ENCODE measurements at places on chromosomes 12 and 14. TPM values are rescaled to one million over a fixed set of nuclear protein-coding genes. Genes with fewer than 3 reads are reported as not detected.

GRCh38 chr12:108635997-108636808 is 2.5 kb upstream of the SELPLG start:
- no peak for DNase-seq

GRCh38 chr12:113533842-113534375 is 62.2 kb upstream of the LHX5 start:
- DNase-seq: no peak

DNA sequence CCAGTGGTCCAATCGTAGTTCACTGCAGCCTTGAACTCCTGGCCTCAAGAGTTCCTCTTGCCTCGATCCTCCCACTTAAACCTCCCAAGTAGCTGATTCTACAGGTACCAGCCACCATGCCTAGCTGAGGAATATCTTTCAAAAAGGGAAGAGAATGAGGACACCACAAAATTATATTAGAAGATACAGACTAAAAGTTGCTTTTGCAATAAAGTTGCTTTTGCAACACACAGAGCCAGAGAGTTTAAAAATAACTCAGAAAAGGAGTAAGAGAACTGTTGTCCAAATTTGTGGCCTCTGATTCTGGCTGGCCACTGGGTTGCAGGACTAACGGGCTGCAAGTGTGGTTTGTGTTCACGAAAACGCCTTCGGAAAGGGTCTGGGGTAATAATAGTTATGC is 19.8 kb downstream of the TMEM253 start:
- DNase-seq: no peak

DNA sequence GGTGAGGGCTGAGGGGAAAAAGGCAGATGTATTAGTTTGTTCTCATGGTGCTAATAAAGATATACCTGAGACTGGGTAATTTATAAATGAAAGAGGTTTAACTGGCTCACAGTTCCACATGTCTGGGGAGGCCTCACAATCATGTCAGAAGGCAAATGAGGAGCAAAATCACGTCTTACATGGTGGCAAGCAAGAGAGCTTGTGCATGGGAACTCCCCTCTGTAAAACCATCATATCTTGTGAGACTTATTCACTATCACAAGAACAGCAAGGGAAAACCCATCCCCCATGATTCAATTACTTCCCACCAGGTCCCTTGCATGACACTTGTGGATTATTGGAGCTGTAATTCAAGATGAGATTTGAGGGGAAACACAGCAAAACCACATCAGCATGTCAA is 1220.9 kb downstream of the GALC start:
- DNase-seq: no peak

DNA sequence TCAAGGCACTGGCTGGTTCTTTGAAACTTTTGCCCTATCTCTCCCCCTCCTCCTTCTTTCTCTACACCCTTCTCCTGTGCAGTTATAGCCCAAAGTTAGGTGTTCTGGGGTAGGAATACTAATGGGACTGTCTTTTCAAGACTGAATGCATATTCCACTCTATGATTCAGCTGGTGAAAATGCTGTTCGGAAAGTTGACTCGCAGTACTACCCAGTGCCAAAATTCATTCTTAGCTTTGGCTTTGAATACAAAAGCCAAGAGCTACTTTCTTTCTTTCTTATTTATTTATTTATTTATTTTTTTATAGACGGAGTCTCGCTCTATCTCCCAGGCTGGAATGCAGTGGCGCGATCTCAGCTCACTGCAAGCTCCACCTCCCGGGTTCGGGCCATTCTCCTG is 249.2 kb downstream of the ETNK1 start:
- no peak for DNase-seq

DNA sequence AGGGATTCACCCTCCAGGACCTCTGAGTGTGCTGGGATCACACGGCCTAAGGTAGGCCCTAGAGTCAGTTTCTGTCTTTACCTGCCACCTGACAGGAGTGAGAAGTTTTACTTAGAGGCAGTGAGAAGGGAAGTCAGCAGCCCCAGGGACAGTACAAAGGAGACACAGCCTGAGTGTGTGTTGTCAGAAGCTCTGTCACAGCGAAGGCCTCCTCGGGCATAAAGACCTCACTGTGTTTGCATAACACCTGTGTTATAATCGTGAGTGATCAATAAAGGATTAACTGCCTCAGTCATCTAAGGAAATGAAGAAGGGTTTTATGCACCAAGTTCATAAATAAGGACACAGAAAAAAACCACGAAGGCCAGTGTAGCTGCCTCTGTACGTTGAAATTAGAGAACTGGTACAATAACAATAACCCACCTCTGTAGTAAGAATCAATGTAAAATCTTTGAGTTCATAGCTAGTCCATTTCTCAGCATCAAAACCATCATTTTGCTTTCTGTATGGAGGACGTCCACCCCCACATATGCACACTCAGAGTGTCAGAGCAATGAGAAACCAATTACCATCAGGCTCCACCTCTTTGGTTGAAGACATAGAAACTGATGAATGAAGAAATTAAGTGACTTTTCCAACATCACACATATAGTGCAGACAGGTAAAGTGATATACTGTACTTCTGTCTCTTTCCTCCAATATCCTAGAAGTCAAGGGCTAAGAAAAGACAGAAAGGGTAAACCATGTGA is 159.3 kb downstream of the DAD1 start:
- DNase-seq: no peak

- no peak for DNase-seq
Observed at GRCh38 chr12:25056486-25057130, 107.7 kb upstream of the BCAT1 start.

DNA sequence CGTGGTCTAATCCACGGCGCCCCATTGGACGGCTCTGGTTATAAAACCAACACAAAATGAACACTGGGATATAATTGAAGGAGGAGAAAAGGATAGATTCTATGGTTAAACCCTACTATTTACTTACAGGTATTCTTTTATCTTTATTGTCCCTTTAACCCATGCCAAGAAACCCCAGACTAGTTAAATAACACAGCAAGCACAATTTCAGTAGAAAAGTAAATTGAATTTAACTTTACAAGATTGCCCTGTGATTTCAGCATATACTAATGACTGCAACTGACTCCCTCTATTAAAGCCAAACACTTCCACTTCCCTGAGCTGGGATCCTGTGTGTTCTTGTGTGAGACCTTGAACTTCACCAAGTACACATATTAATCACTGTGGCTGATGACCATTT is 45.3 kb downstream of the BCL11B start:
- no peak for DNase-seq

GRCh38 chr14:104557086-104557485 is 22.5 kb upstream of the C14orf180 start:
- DNase-seq: peak; percentile 54

DNA sequence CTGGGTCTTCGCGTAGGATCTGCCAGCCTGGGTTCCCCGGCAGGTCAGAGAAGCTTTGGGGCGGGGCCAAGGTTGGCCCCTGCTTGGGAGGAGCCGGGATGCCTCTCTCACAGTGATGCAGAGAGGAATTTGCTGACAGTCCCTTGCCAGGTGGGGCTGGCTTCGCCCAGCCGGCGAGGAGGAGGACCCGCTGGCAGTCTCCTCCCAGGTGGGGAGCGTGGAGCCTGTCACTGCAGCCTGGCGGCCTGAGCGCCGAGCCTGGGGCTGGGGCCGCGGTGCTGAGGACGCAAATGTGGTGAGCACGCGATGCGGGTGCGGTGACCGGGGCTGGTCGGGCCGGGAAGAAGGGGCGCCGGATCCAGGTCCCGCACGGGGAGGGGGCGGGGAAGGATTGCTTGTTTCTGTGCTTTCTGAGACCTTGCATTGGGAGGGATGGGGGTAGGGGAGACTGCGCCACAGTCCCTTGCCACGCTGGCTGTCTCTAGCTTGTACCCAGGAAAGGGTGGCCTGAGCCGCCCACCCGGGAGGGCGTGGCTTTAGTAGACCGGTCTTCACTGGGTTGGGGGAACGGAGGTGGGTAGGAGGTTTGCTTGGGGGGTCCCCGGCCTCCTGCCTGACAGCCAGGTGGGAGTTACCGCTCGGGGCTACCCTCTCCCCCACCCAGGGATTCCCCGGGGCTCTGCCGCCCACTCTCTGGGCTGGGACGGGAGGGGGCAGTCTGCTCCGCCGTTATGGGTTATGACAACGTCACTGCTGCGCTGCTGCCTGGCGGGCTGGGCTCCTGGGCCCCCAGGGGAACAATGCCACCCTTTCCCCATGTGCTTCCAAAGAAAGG is at the start of gene TMEM63C:
Gene TMEM63C (plus strand): TSS at position 196 of the 835 bp plus-strand sequence. CDS start 37,016 bp downstream, outside the sequence.
- peak; percentile 54 for DNase-seq

- DNase-seq: no peak
Observed at GRCh38 chr12:23350808-23351207, 598.7 kb downstream of the SOX5 start.

- no peak for DNase-seq
Observed at GRCh38 chr12:15608941-15609340, 180.2 kb downstream of the EPS8 start.

GRCh38 chr12:5210179-5210922 is 166.7 kb downstream of the KCNA5 start:
- no peak for DNase-seq

DNA sequence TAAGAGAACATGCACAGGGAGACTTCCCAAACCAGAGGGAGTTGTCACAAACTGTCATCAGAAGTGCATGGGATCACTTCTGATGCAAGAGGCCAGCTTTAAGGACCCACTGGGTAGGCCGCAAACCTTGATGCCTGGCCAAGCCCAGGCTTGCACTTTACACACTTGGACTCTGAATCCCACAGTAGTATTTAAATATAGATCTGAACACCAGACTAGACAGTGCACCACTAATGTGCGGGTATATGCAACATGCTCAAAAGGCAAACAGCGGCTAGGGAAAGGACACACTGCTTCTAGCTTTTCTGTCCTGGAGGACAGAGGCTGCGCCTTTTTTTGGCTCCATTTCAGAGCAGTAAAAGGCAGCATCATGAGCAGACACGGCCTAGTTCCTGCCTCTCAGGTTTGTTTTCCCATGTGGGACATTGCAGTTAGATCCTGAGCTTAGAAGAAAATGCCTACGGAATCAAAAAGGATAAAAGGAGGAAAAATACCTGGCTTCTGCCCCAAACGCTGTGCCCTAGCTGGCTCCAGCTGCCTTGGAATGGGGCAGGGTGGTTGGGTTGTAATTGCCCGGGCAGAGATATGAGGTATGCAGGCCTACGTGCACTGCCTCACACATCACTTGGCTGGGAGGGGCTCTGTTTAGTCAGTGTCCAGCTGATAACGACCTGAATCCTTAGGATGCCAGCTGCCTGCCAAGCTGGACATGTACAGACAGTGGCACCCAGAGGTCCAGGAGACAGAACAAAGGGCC is 84.5 kb upstream of the EGLN3 start:
- DNase-seq: peak; percentile 86

DNA sequence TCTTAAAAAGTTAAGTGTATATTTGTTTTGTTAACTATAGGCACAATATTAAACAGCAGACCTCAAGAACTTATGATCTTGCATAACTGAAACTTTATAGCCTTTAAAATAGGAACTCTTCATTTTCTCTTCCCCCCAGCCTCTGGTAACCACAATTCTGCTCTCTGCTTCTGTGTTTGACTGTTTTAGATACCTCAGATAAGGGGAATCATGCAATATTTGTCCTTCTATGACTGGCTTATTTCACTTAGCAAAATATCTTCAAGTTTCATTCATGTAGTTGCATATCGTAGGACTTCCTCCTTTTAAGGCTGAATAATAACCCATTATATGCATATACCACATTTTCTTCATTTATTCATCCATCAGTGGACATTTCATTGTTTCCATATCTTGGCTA is 131.3 kb downstream of the PTPRO start:
- no peak for DNase-seq

DNA sequence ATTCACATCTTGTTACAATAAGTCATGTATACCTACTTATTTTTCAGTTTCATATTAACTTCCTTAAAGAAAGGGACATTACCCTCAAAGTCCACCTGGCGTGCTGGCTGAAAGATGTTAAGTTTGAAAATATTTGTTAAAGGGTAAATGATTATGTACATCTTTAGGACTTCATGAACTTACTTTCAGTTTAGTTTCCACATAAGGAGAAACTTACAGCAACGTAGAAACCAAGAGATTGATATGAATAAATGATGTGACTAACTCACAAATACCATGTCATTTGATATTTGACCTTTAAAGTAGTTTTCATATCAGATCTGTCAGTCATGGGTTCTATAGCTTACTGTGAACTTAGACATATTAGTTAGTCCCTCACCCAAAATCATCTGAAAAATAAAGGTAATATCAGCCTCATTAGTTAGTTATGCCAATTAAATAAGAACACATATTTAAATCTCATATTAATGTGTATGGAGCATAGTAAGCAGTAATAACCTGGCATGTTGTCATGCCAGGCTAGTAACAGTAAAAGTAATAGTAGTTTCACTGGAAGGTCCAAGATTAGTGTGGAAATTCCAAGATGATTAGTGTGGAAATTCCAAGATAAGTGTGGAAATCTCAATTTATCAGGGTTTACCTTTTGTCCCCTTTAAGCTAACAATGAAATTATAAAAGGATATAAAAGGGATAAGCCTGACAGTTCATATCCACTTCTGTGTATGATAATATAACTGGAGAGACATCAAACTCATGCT is 1.9 kb upstream of the CLEC2D start:
- no peak for DNase-seq

DNA sequence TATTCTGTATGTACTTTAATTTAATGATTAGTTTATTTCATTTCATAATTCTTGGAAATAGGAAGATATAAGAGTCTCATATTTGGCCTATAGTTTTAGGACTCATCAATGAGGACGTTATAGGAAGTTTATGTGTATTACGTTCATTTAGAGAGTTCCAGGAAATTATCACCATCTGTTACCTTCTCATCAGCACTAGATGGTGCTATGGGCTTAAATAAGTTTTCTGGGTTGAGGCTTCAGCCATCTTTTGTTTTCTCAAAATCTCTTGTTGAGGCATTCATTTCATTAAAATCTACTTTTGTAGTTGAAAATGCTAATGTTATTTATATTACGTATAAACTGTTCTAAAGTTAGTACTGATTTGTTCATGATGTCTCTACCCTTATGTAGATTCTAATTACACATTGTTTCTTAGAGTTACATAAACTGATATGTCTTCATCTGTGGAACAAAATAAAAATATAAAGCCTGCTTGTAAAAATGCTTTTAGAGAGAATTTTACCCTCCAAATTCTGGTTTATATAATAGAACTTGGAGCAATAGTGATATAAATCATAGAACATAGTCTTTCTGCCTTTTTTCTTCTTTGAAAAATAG is 89.2 kb downstream of the CFAP54 start:
- no peak for DNase-seq

- peak; percentile 91 for DNase-seq
Observed at GRCh38 chr12:2853626-2854025, 3.2 kb downstream of the TEX52 start.

GRCh38 chr14:53842938-53843337 is 113.7 kb downstream of the BMP4 start:
- no peak for DNase-seq

- DNase-seq: no peak
Observed at GRCh38 chr12:83664650-83665049, 977.9 kb downstream of the TMTC2 start.

MYL2 gene
- total RNA-seq: 24,495 TPM

ALG10B gene
- total RNA-seq: 5.5 TPM

SLC6A15 gene
- not detected for total RNA-seq

NGB gene
- not detected for total RNA-seq

COQ10A gene
- 86.8 TPM for total RNA-seq

CD69 gene
- 0.24 TPM for total RNA-seq

TAS2R20 gene
- total RNA-seq: 1.3 TPM

FLRT2 gene
- total RNA-seq: 6.3 TPM

Data from cardiac septum (tissue), 1 donor.